ENCODE measurements at places on chromosomes 16 and 17. TPM values are rescaled to one million over a fixed set of nuclear protein-coding genes. Genes with fewer than 3 reads are reported as not detected.
A peak's percentile ranks its signal among the peaks of the same experiment; 100 is the strongest.

The ALDH3A2 gene
- 37.3 TPM for polyA plus RNA-seq

GRCh38 chr16:56658327-56658875 is 642 bp downstream of the MT1F start:
- no peak for DNase-seq

GRCh38 chr17:80243526-80244433 is 16.9 kb upstream of the RNF213 start:
- no peak for DNase-seq

GRCh38 chr17:20174588-20175265 is 165.6 kb downstream of the SPECC1 start:
- DNase-seq = no peak

GRCh38 chr17:50468304-50469207 is at the start of gene CHAD:
Gene CHAD (minus strand): TSS chr17:50468880. CDS start chr17:50468813, 67 bp downstream.
- peak; percentile 45 for DNase-seq

- DNase-seq = peak; percentile 71
Observed at GRCh38 chr17:38428643-38429371, 543 bp downstream of the ARHGAP23 start.

GRCh38 chr16:987906-988305 is 6.3 kb downstream of the SOX8 start:
- DNase-seq = no peak

- no peak for DNase-seq
Observed at GRCh38 chr17:77826132-77826873, 132.2 kb upstream of the TNRC6C start.
